ENCODE measurements at places on chromosomes 3 and 15.

- no peak for DNase-seq
Measured at GRCh38 chr15:34365836-34366235, 1.2 kb downstream of the LPCAT4 start.

DNA sequence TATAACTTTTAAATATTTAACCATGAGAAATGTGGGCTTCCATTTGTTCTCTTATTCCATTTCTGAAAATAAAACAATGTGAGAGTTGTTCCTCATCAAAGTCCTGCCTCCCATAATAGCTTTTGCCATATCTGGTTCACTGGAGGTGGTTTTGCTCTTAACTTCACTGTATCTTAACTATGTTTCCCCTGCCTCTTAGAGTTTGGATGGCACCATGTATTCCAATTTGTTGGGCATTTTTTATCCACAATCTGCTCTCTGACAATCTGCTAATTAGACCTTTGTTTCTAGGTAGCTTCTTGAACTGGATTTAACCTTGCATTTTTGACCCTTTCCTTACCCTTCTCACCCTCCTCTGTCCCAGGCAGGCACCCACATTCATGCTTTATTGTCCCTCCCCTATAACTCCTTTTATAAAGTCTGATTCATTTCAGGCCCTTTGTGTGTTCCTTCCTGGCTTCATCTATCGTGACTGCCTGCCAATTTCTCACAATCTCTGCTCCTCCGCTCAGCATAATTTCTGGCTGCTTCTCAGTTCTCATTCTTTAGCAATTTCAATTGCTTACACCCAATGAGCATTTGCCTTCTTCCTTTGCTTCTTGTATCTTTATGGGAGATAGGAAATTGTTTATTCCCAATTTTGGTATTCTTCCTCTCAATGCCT, 144.2 kb upstream of the ARHGEF26 start:
- DNase-seq = peak; percentile 52

DNA sequence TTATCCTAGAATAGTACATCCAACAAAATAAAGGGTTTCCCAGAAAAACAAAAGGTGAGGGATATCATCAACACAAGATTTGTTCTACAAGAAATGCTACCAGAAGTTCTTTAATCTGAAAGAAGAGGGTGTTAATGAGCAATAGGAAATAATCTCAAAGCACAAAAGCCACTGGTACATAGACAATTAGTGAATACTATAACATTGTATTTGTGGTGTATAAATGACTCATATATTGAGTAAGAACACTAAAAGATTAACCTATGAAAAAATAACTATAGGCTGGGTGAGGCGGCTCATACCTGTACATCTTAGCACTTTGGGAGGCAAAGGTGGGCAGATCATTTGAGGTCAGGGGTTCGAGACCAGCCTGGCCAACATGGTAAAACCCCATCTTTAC, 210.2 kb upstream of the SLITRK3 start:
- DNase-seq = no peak

- DNase-seq = no peak
Measured at GRCh38 chr3:125556314-125556713, 36.3 kb upstream of the SNX4 start.

GRCh38 chr15:79339588-79340314, 28.8 kb downstream of the TMED3 start:
- DNase-seq = peak; percentile 4

DNA sequence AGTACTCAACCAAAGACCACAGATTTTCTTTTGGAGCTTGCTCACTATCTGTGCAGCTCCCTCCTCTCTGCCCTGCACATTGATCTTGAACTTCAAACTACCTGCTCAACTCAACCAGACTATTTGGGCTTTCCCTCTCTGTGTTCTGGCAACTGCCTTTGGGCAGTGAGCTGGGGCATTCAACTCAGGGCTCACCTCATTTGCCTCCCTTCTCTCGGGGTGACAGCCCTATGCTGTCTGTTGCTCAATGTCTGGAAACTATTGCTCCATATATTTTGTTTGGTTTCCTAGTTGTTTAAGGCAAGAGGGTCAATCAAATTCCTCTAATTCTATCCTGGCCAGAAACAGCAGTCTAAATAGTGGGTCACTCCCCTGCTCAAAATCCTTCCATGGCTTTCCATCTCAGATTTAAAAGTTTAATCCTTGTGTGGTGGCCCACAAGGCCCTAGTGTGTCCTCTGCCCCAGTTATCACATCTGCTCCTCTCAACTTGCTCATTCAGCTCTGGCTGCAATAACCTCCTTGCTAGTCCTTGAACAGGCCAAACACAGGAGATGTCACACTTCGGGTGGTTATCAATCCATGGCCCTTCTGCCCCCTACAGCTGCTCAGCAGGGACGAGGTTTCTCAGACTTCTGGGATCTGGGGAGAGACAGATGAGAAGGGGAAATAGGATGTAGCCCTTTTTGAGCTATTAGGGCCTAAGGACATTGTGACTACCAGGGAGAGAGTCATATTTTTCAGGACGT, 67.8 kb downstream of the SNRK start:
- no peak for DNase-seq

DNA sequence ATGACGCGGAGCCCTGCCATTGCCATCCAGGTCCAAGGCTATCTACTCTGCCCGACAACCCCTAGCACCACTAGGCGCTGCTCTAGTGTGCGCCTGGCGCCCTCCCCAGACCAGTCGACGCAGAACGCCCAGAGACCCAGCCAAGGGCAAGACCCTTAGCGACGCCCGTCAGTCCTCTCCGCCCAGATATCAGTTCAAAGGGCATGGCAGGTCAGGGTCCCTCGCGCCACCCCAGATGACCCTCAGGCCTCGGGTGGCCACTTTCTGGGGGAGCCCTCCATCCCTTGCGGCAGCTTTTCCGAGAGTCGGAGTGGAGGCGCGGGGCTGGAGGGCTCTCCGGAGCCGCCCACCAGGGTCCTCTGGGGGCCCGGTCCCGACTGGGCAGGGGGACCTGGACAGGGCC, 371 bp upstream of the CLSTN2 start:
- peak; percentile 76 for DNase-seq
